Activated T-helper 1 cell treated with anti-CD3 and anti-CD28 coated beads, Interleukin-12 subunit alpha, Interleukin-12 subunit beta, Interleukin-2, Interleukin-4 antibody, amounts not matched to agents 30 ng/mL and 10 ng/mL and 1 ng/mL, durations not matched to agents 14 hours and 24 hours and 36 hours (primary cell): ENCODE measurements at places on chromosomes 3 and 15. TPM values are rescaled to one million over a fixed set of nuclear protein-coding genes. Genes with fewer than 3 reads are reported as not detected.

GRCh38 chr3:182962166-182962565 lies 18.2 kb downstream of the DCUN1D1 start:
- H3K4me3 ChIP-seq: no peak overlapping the region
- peaks cover 28% of the 10 kb centered on the region for H3K4me1 ChIP-seq
- H3K27ac ChIP-seq: no peak overlapping the region
- no peaks in the 10 kb centered on the region for H3K27me3 ChIP-seq

The ADAMTS9 gene
- total RNA-seq: not detected in 2 replicates

The TMEM207 gene
- not detected in 2 replicates for total RNA-seq

The TERB2 gene
- not detected in 2 replicates for total RNA-seq
